AG04450 (cell line): ENCODE measurements at places on chromosomes 12 and 14. TPM values are rescaled to one million over a fixed set of nuclear protein-coding genes. Genes with fewer than 3 reads are reported as not detected.

GRCh38 chr12:50057896-50058670 is 687 bp downstream of the ASIC1 start:
- DNase-seq = no peak

GRCh38 chr12:63787306-63787705 is 7.6 kb downstream of the RXYLT1 start:
- DNase-seq = no peak

DNA sequence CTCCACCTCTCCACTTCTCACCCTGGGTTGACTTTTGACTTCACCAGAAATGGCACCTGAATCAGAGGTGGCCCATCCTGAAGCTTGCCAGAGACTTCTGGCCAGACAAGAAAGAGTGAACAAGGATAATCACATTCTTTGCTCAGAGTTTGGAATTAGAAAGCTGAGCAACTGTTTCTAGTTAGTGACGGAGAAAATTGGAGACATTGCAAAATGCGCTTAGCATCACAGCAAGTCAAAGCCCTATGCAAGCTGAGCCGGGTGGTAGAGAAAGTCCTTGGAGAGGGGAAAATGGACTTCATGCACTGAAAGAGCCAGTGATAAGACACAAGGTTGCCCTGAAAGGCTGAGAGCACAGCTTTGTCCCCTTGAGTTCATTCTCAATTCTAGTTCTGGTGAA is 161.8 kb downstream of the PAH start:
- no peak for DNase-seq

- DNase-seq = no peak
Observed at GRCh38 chr12:82097877-82098276, 260.3 kb downstream of the CCDC59 start.

DNA sequence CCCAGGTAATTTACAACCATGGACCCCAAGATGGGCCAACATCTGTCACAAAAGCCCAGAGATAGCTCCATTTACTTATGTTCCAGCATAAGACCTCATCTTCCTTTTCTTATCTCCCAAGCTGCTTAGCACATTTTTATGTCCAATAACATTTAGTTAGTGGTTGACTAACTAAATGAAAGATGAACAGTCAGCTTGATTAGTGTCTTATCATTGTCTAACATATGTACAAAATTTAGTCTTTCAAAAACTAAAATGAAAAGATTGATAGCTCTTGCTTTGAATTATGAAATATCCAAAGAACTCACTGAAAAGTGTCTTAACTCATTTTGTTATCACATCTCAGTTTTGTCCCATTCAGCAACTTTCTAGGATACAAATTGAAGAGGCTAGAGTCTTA is 163.1 kb upstream of the EGLN3 start:
- DNase-seq = no peak

DNA sequence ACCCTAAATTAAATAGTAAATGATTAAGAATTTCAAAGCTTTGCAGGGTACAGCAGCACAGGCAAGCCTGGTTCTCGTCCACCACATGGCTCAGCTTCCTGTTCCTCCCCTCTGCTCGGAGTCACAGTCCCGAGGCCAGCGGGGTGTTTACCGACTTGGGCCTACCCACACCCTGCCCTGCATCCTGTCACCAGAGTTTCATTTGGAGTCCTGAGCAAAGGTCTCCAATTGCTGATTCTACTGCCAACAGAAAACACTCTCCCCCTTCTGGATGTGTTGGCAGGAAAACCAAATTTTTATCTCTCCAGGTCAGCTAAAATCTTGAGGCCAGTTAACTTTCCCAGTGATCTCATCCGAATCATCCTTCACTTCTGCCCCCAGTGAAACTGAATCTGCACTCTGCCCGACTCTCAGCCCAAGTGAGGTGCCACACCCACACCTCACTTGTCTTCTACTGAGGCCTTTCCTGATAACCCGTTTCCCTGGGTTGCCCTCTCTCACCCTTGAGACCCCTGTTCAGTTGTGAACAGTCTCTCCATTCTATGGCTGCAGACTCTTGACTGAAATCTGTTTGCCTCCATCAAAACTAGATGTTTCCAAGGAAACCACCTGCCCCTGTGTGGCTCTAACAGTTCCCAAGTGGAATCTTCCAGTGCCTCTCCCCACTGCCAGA is 71.2 kb downstream of the VCPKMT start:
- DNase-seq = peak; percentile 43

DNA sequence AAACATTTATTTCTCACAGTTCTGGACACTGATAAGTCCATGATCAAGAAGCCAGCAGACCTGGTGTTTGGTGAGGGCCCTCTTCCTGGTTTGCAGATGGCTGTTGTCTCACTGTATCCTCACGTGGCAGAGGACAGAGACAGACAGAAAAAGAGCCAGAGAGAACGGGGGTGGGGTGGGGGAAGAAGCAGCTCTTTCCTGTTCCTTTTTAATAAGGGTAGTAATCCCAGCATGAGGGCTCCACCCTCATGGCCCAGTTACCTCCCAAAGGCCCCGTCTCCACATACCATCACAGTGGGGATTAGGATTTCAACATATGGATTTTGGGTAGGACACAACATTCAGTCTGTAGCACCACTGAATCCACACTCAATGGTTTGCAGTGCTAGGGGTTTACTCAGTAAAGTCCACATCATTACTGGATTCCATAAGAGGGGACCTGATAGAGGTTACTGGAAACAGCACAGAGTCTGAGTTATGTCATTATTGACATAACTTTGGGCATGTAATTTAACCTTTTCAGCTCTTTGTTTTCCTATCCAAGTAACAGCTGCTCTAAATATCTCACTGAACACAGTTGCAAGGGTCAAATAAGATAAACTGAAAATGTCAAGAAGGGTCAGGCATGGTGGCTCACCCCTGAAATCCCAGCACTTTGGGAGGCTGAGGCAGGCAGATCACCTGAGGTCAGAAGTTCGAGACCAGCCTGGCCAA is 53.2 kb downstream of the RPAP3 start:
- no peak for DNase-seq

The CCDC60 gene
- not detected in 2 replicates for polyA plus RNA-seq

The FGD6 gene
- 7.1 and 10.2 TPM in 2 replicates for polyA plus RNA-seq

The RABGGTA gene
- polyA plus RNA-seq = 17.9 and 24.7 TPM in 2 replicates

The UNC79 gene
- polyA plus RNA-seq = 0.02 and 0.04 TPM in 2 replicates

The PLD4 gene
- 0.01 TPM in 2 replicates for polyA plus RNA-seq
